ENCODE measurements at places on chromosomes 3 and 15.
A peak's percentile ranks its signal among the peaks of the same experiment; 100 is the strongest.

DNA sequence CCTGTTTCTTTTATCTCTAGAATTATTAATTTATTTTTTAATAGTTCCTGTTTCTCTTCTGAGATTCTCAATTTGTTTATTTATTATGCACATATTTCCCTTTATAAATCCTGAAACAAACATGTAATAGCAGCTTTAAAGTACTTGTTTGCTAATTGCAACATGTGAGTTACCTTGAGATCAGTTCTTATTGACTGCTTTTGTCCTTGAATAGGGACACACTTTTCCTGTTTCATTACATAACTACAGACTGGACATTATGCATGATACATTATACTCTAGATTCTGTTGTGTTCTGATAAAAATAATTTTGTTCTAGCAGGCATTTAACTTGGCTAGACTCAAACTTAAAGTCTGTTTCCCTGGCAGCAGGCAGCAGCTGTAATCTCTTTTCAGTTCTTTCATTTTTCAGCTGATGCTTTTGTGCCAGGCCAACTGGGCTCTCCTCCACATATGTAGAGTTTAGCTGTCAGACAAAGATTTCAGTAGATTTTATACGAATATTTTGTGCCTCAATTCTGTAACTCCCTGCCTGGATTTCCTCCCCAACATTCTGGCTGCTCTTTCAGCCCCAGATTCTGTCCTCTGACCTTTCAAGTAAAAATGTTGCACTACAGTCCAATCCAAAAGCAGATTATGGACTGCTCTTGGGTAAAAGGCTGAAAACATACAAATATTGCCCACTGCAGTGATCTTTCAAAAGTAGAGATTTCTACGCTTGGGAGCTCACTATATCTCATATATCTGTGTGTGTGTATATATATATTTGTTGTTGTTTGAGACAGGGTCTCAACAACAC is 41.9 kb downstream of the PCOLCE2 start:
- no peak for DNase-seq

DNA sequence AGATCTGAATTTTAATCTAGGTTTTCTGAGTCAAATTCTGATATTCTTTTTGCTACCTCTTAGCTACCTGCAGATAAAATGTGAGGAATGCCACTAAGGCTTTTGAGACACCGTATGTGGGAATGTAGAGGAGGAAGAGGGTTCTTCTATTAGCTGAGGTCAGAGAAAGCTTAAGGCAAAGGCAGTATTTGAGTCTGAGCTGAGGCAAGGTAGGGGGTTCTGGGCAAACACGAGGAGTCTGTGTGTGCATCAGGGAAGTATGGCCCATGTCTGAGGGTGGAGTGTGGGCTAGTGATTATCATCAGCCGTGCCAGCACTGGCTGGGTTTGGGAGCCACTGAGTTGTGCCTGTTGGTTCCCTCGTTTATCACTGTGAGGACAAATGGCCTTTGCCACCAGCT is 181.1 kb downstream of the SOX2 start:
- DNase-seq = no peak

DNA sequence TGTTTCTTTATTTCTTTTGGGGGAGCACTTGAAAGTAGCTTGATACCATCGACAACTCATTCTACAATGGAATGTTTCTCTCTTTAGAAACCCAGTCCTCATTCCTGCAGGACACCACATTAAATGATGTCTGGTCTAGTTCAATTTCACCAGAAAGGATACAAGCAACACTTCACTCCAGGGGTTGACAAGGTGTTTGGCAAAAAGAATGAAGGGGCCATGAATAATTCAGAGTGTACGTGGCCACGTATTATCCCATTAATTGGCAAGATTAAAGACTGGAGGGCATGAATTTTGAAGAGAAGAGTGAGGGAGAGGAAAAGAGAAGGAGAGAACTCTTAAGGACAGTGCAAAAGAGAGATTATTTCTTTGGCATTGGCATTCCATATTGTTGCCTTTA is 705 bp downstream of the TMPRSS7 start:
- no peak for DNase-seq

GRCh38 chr15:74203914-74204431 is 1.4 kb upstream of the STRA6 start:
- DNase-seq = peak; percentile 22

GRCh38 chr15:94059013-94059587 is 172.3 kb upstream of the MCTP2 start:
- DNase-seq = no peak

DNA sequence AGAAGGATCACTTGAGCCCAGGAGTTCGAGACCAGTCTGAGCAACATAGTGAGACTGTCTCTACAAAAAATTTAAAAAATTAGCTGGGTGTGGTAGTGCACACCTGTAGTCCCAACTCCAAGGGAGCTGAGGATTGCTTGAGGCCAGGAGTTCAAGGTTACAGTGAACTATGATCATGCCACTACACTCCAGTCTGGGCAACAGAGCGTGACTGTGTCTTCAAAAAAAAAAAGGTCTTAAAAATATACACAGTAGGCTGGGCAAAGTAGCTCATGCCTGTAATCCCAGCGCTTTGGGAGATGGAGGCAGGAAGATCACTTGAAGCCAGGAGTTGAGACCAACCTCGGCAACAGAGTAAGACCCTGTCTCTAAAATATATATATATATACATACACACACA is 11.2 kb upstream of the CAMK1 start:
- no peak for DNase-seq

DNA sequence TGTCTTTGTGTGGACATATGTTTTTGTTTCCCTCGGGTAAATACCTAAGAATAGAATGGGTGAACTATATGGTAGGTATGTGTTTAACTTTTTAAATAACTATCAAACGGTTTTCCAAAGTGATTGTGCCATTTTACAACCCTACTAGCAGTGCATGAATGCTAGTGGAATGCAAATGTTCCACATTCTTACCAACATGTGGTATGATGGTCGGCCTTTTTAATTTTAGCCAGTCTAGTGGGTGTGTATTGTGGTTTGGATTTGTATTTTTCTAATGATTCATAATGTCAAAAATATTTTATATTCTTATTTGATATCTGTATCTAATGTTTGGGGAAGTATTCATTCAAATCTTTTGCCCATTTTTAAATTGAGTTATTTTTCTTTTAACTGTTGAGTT is 68.2 kb upstream of the SMAD3 start:
- DNase-seq = no peak

DNA sequence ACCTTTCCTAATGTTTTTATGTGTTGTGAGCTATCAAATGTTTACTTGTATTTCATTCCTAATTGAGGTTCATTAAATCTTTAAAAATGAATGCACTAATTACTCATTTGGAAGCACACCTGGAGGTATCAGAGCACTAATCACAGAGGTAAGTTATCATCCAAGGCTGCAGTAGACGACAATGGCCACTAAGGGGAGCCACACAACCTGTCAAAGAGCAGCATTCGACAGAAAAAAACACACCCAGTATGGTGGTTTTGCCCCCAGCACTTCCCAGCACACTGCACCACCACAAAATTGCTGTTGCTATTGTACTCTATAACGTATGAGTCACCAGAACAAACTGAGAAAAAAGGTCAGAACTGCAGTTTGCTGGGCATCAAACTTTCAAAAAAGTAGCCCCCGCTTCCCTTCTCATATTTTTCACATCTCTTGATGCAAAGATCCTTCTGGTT is 205.9 kb upstream of the IGF1R start:
- peak; percentile 71 for DNase-seq

GRCh38 chr3:142888481-142889211 is at the start of gene PCOLCE2:
Gene PCOLCE2, minus strand, starts transcription at chr3:142889083. Its CDS starts 187 bp downstream, at chr3:142888896.
- DNase-seq = peak; percentile 23

- DNase-seq = no peak
These were observed 33.5 kb upstream of the SPATA12 start for GRCh38 chr3:57026944-57027343.

DNA sequence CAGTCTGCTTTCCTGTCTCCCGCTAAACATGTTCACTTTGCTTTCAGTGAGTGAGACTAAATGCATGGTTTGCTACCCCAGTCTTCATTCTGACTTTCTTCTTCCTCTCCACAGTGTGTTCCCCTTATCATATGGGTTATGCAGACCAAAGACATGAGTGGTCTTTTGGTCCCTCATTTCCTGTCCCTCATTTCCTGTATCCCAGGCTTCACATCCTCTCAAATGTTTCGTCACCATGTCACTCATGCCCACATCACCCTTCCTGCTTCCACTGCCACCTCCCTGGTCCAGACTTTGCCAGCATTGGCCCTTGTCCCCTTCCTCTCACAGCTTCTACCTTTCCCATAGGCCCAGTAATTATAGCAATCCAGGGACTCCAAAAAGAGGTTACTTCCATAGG is 209.0 kb downstream of the MYRIP start:
- no peak for DNase-seq

GRCh38 chr3:197337656-197338055 is 39.2 kb upstream of the DLG1 start:
- DNase-seq = no peak

DNA sequence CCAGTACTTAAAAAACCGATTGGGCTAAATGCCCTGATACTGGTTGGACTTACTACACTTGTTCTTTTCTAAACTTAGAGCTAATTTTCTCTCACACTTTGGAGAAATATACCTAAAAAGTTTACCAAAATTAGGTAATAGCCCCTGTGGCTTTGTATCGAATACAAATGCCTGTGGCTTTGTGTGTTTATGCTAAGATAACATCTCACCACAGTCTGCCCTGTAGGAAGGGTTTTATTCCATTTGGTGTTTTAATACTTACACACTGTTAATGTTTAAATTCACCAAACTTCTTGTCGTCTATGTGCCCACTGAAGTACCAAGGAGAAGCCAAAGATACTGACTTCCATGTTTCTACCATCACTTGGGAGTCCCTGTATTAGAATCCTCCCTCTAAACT is 66.4 kb downstream of the BCHE start:
- no peak for DNase-seq

DNA sequence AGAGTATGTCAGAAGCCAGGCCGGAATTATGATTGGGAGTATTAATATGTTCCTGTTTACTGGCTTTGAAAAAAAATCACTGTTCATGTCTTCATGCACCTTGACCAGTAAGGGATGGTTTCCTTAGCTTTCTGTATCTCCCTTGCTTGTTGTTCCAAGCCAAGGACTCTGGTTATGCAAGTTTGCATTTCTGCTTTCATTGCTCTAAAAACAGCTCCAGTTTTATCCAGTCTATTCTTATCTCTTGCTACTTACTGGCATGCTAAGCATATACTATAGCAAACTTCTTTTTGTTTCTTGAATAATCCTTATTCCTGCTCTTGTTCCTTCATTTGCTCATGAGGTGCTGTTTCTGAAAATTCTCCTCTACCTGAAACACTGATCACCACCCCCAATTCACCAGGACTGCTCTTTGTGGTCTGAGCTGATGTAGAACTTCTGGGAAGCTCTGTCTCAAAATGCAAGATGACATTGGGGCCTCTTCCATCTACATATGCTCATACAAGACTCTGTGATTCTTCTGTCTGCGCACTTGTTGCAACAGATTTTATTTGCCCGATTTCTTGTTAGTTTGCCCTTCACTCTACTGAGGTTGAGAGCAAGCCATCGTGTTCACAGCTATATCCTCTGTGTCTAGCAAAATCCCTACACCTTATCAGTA is 173.0 kb downstream of the EBLN2 start:
- DNase-seq = no peak

DNA sequence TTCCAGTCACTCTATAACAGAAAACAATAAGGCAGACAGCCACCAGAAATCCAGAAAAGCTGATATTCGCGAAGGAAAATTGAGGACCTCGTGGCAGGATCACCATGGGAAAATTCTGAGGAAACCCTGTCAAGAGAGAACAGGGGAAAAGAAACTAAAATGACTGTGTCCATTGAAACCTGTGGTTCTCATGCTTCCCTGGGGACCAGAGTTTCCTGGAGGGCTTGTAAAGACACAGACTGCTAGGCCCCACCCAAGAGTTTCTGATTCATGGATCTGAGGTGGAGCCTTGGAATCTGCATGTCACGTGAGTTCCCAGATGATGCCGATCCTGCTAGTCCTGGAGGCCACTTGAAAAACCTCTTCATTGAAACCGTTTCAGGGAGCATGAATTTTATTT is 420.5 kb downstream of the EPHB1 start:
- no peak for DNase-seq

- no peak for DNase-seq
These were observed 441.9 kb upstream of the THRB start for GRCh38 chr3:24936574-24936973.

- DNase-seq = no peak
These were observed 51.8 kb downstream of the TRIM71 start for GRCh38 chr3:32869513-32870047.

- DNase-seq = no peak
These were observed 425.3 kb upstream of the TGFBR2 start for GRCh38 chr3:30181178-30181465.

DNA sequence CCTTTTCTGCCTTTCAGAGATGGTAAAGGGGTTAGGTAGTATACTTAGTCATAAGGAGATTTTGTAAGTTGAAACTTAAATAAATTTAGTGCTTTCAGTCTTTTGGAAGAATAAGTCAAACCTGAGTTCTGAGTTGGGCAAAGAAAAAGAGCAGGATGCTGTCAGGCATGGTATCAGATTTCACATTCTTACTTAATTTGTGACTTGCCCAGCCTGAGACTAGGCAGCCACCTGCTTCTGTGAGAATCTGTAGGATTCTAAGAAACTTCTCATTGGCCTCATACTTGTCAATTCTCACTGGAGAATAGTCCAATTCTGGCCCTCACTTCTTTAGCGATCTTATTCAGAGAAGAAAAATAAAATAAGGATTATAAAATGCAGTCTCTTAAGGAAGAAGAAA is 577.5 kb downstream of the DIPK2A start:
- DNase-seq = no peak

DNA sequence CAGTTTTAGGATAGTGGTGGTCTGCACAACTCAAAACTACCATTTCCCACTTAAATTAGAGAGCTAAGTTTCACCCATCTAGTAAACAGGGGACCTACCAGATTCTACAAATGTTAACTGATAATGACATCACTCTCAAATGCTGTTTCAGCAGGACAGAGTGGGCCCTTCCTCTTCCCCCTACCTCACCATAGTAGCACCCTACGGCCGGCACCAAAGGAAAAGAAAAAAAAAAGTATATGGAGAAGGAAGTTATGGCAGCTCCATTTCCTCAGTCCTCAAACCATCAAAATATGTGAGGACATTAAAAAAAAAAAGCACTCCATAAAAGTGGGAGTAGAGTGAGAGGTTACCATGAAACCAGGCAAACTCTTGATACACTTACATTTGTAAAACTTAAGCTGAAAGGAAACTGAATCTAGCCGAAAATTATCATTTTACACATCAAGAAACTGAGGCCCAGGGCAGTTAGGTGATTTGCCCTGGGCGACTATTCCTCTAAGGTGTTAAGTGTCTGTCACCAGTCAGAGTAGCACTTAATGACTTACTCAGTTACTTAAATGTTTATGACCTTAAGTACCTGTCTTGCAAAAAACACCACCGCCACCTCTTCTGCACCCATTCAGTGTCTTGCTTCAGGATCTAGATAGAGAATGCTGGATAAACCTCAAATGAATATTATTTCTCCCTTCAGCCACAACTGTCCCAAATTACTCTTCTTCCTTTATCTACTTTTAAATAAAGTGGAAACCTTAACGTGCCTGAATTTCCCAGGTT is 2.7 kb downstream of the MSL2 start:
- DNase-seq = no peak

GRCh38 chr3:102790747-102791325 is 356.0 kb downstream of the ZPLD1 start:
- no peak for DNase-seq

- no peak for DNase-seq
These were observed 304.2 kb upstream of the CTNNB1 start for GRCh38 chr3:40895109-40895508.

GRCh38 chr3:111668326-111668725 is 73.2 kb upstream of the ZBED2 start:
- no peak for DNase-seq

- no peak for DNase-seq
These were observed 41.4 kb upstream of the VEPH1 start for GRCh38 chr3:157544501-157545130.

Data from SW 1271 (cell line).